ENCODE measurements at places on chromosomes 7 and 10.

DNA sequence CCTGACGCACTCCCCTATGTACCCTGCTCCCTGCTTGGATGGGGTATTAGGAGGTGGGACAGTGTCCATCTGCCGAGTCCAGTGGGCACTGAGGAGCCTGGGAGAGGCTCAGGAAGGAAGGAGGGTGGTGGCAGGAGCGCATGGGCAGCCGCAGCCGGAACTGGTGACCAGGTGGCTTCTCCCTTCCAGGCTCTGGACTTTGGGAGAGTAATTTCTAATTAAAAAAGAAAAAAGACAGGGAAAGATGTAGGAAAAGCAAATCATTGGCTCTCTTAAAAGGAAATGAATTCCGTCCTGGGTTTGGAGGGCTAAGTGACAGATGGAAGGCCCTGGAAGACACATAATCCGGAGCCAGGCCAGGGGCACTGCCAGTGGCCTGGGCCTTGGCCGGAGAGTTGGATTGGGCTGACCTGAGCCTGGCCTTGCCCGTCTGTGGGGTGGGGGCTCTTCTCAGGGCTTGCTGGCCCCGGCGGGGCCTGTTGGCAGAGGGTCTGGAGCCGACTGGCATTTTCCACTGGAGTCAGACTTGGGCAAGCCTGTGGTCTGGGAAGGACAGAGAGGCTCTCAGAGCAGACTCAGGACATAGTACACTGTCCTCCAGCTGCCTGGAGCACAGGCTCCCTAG lies 63.0 kb downstream of the NEURL1 start:
- DNase-seq = no peak

GRCh38 chr7:34327681-34328080 lies 330.3 kb upstream of the NPSR1 start:
- no peak for DNase-seq

- no peak for DNase-seq
Observed at GRCh38 chr10:132316133-132316532, 8.4 kb upstream of the STK32C start.

- no peak for DNase-seq
Observed at GRCh38 chr10:96400465-96400864, 41.7 kb upstream of the OPALIN start.

DNA sequence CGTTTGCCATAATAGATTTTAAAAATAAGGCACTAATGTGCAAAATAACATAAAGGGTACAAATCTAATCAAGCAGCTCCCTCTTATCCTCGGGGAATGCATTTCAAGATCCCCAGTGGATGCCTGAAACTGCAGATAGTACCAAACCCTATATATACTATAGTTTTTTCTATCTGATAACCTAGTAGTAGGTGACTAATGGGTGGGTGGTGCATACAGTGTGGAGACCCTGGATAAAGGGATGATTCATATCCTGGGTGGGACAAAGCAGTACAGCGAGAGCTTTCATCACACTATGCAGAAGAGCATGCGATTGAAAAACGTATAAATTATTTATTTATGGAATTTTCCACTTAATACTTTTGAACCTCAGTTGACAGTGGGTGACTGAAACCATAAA lies 464.5 kb downstream of the GRID1 start:
- DNase-seq = no peak

DNA sequence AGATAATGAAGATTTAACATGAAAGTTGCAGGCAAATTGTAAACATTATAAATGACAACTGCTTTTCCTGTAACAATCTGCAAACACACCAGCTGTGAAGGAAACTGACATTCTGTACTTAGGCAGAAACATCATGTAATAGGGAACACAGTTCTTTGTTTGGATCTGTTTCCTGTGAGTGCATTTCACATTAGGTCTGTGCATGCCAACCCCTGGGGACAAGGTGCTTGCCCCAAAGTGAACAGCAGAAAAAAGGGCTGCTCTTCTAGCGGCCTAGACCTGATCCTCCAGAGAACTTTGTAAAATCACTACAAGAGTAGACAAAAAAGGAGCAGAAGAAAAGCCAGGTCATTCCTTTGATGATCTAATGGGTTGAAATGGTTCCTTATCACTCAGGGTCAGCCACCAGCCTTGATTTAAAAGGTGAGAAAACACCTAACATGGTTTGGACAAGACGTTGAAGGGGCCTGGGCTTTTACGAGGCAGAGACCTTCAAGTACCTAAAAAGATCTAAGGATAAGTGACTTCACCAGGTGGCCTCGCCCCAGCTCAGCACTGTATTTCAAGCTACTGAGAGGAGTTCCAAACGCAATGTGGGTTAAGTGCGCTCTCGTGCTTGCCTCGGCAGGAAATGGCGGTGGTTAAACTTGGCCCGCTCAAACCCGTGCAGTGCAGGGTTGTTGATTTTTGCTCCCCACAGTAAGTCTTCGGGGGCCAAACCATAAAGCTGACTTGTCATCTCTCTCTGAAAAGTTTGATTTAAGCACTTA lies 249.7 kb downstream of the CREB5 start:
- DNase-seq = no peak

Measured in progenitor cell of endocrine pancreas (in vitro differentiated cells).